Breast epithelium (tissue), 4 donors: ENCODE measurements at places on chromosomes 1 and 21.

- DNase-seq: no peak
These were observed 3.0 kb upstream of the KRTAP15-1 start for GRCh38 chr21:30437010-30437565.

GRCh38 chr21:36528716-36529115, 48.8 kb upstream of the CLDN14 start:
- no peak for DNase-seq

DNA sequence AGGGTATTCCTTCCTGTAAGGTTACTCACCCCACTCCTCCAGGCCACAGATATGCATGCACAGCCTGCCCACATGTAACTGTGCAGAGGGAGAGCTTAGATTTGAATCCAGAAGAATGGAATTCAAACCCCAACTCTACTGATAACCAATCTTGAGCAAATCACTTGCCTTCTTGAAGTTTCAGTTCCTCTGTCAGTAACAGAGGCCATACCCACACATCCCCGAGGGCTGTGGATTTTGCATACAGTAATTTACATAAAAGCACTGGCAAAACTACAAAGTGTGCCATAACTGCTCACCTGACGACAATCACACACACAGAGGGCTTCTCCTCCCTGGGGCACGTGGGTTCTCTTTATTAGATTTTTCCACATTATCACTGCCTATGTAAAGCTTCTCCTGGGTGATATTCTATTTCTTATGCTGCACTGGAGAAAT, 18.6 kb downstream of the CD247 start:
- DNase-seq: no peak

DNA sequence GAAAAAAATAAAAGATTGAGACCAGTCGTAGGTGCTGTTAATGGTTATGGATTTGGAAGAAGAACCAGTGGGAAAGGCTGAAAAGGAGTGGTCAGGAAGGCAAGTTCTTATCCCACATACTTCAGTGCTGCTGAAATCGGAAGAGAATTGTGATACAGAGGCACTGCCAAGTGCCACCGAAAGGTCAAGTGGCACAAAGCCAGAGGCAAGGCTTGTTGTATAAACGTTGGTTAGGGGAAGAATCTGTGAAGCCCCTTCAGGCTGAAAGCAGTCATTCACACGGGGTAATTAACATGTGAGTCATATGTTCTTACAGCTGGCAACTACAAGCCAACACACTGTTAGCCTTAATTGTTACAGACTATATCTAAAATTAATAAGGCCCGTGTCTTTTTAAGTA, 48.8 kb downstream of the ZBTB40 start:
- DNase-seq: no peak

GRCh38 chr1:165549973-165550372, 6.2 kb downstream of the LRRC52 start:
- no peak for DNase-seq

- no peak for DNase-seq
These were observed 1028.3 kb upstream of the B3GALT2 start for GRCh38 chr1:194214735-194215134.

DNA sequence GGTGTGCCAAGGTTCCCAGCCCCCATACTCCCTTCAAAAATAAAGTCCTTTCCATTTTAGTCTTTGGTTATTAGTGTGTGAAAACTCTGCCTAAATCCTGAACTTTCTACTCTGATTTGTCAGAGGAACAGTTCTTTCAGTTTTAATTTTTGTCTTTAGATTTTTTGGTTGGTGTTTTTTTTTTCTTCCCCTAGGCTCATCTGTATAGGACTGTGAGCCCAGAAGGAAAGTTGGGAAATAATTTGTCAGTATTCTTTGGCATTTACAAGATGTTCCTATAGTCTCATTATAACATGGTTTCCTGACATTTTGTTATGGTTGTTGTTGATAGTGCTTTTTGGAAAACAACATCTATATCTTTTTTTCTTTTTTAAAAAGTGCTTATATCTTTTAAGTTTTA, 38.0 kb downstream of the LAMC1 start:
- no peak for DNase-seq

DNA sequence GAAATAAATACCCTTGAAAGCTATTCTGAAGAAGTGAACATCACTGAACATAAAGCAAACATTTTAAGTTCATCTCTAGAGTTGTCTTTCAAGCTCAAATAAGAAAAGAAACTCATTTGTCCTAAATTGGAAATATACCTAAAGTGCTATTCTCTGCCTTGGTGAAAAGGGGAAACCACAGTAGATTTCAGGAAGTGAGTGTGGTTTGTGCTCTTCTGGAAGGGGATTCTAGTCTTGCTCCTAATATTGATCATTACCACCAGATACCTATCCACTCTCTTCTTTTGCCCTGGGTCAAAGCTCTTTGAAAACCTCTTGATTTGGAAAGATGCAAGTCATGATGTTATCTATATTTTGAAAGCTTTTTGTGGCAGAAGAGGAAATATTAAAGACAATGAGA, 798.1 kb downstream of the ADGRL2 start:
- no peak for DNase-seq

GRCh38 chr1:167775178-167775577, 53.4 kb downstream of the MPZL1 start:
- no peak for DNase-seq

DNA sequence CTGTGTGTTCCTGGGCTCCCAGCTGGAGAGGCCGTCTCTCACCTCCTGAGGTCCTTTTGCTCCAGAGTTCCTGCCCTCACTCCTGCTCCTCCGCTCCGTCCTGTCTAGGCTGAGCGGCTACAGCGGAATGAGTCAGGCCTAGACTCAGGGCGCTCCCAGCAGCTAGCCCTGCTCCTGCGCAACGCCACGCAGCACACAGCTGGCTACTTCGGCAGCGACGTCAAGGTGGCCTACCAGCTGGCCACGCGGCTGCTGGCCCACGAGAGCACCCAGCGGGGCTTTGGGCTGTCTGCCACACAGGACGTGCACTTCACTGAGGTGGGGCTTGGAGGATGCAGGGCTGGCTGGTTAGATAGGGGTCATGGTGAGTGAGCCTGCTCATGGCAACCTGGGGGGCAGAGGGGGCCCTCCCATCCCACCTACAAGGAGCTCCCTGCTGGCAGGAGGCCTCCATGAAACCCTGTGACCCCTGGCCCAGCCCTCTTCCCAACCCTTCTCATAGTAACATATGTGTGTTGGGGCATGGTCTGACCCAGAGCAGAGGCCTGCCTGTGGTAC, 15.1 kb downstream of the PSRC1 start:
- no peak for DNase-seq

GRCh38 chr21:43851593-43851992, 13.4 kb upstream of the AGPAT3 start:
- DNase-seq: no peak

DNA sequence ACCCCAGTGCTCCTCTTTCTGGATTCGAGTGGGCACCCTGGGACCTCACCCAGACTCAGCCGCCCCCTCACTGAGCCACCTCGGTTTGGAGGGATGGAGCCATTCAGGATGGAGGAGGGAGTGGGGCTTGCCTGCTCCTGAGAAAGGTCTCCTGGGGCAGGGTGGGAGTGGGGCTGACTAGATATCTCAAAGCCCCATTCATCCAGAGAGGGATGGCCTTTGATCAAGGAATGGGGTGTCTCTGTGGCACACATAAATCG, 10.1 kb upstream of the SPSB1 start:
- no peak for DNase-seq

DNA sequence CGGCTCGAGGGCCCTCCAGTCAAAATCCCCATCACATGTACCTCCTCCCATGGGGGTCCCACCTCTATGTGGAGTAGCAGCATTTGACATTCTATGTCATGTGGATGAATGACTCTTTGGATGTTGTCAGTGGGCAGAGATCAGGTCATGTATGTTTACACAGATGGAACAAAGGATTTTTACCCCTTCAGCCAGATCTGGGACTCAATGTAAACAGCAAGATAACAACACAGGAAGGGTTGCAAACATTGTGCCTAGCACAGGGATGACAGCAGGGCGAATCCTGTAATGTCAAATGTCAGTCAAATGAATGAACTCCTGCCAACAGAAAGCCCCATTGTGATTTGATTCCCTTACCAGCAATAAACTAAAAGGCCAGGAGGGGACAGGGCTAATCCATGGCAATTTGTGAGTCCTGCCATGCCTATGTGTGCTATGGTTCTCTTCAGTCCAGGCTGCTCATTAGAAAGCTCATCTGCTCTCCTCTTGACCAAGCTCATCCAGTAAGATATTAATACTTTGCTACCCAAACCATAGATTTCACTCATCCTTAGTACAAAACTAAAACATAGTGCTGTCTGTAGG, 60.3 kb downstream of the PGBD5 start:
- no peak for DNase-seq

- DNase-seq: no peak
These were observed 1165.7 kb downstream of the BRINP3 start for GRCh38 chr1:189311915-189312314.

DNA sequence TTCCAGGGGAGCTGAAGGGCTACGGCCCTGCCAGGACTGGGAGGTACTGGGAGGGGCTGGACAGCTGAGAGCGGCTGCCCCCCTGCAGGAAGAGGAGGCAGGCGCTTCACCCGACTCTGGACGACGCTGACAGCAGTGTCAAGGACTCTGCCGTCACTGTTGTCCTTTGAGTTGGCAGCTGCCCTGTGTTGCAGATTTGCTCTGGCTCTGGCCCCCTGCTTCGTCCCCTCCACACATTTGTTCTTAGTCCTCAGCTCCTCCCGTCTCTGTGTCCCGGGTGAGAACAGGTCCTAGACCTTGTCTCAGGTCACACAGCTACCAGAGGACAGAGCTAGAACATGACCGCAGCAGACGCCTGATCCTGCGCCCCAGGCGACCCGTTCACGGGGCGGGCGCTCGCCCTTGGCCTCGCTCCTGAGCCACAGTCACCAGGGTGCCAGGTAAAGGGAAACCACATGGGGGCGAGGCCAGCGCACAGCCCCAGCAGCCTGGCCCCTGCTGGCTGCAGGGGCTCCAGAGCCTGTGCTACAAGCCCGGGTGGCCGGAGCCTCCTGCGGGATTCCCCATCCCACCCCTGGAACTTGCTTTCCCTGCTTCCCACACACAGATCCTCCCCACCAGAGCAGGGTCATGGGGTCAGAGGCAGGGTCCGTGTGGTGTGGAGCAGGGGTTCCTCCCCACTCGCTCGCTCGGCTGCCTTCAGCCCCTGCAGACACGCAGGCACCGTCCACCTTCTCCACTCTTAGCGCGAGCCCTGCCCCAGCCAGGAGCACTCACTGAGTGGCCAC, 10.7 kb upstream of the NPHP4 start:
- DNase-seq: no peak

- DNase-seq: no peak
These were observed 11.0 kb upstream of the PAQR6 start for GRCh38 chr1:156258859-156259258.

- no peak for DNase-seq
These were observed 85.0 kb downstream of the EPS15 start for GRCh38 chr1:51433972-51434510.

- peak; percentile 57 for DNase-seq
These were observed 18.7 kb upstream of the AK2 start for GRCh38 chr1:33055210-33056008.

DNA sequence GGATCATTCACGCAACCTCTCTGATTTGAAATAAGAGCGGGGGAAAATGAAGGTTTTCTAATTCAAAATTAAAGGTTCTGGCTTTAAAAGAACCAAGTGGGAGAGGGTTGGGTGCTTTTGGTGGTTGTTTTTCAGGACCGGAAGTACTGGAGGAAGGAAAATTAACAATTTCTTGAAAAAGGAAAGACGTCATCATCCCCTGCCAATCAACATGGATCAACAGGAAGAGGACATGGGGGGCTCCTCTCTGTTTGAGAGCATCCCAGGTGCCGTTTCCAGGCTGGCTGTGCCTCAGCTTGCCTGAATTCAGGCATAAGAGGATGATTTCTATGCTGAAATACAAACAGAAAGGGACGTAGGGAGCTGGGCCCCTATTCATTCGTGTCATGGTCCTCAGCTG, 21.6 kb upstream of the NID1 start:
- DNase-seq: no peak

DNA sequence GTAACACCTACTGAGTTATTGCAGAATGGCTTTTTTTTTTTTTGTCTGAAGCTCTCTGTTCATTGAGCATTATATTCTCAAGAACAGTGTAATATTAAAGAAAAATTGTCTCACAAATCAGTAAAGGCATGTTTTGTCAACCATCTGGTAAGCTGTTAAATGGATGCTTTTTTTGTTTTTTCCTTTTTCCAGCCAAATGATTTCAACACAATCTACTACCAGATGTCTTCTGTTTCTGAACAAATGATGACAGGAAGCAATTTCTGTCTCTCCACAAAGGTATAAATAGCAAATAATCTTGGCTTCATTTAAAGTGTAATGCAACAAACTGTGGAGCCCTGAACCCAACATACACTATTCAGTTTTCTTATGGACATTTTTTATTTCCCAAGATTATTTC, 78.6 kb upstream of the RGS2 start:
- no peak for DNase-seq

- no peak for DNase-seq
These were observed 47.8 kb upstream of the CCDC190 start for GRCh38 chr1:162908780-162909179.

- DNase-seq: no peak
These were observed at the start of gene CADM3 for GRCh38 chr1:159171254-159171687. Gene CADM3, plus strand, starts transcription at chr1:159171615. Its CDS starts 151 bp downstream, at chr1:159171766.

- no peak for DNase-seq
These were observed 12.5 kb upstream of the CHI3L1 start for GRCh38 chr1:203199002-203199401.

GRCh38 chr1:2189459-2190425, 4.8 kb downstream of the FAAP20 start:
- peak; percentile 95 for DNase-seq

DNA sequence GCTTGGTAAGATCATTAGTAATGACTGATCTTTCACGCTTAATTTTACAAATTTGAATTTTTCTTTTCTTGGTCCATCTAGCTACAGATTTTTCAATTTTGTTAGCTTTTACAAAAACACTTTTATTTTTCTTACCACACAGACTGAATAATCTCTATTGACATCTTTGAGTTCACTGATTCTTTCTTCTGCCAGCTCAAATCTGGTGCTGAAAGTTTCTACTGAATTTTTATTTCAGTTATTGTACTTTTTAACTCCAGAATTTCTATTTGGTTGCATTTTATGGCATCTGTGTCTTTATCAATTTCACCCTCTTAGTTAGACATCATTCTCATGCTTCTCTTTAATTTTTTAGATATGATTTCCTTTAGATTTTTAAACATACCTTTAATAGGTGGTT, 584.7 kb downstream of the LMO4 start:
- no peak for DNase-seq

GRCh38 chr1:206866062-206866461, 639 bp downstream of the IL20 start:
- no peak for DNase-seq

- no peak for DNase-seq
These were observed 54.2 kb downstream of the BTBD8 start for GRCh38 chr1:92134331-92134730.

- no peak for DNase-seq
These were observed 43.1 kb upstream of the TNFSF18 start for GRCh38 chr1:173093691-173094445.

DNA sequence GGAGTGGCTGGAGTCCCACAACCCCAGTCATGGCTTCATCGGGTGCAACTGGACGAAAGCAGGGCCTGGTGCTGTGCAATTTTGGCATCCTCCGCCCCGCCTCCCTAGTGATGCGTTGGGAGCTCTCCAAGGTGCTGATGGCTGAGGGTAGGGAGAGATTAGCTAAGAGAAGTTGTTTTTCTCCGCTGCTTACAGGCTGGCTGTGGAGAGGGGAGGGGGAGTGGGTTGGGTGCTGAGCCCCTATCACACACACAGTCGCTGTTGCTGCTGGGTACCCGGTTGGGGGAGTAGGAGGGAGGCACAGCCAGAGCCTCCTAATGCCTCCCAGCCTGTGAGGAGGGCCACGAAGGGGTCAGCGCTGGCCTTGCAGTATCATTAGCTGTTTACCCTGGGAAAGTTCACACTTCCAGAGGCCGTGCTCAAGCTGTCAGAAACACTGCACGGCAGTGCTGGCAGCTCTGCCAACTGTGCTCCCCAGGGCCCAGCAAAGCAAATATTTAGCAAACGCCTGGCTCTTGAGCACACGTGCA, 110.0 kb downstream of the GRIK3 start:
- peak; percentile 57 for DNase-seq
